ENCODE measurements at places on chromosomes 1 and 21.

DNA sequence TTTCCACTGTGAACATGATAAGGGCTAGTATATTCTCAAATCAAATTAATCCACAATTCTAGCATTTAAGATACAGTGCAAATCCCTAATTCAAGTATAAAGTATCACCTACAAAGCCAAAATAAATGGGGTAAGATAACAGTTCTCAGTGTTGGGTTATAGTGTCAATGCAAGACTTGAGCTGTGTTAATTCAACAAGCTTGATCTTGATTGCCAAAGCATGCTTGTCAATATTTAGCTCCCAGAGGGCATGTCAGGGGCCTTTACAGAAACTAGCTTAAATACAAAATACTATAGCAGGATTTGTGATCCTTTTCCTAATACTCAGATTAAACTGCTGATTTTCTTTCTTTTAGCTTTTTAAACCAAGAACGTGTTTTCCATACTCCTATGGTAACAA is 541.3 kb downstream of the PTBP2 start:
- DNase-seq, result no peak

GRCh38 chr1:231139659-231140654 is 21.9 kb upstream of the TRIM67 start:
- no peak for DNase-seq

DNA sequence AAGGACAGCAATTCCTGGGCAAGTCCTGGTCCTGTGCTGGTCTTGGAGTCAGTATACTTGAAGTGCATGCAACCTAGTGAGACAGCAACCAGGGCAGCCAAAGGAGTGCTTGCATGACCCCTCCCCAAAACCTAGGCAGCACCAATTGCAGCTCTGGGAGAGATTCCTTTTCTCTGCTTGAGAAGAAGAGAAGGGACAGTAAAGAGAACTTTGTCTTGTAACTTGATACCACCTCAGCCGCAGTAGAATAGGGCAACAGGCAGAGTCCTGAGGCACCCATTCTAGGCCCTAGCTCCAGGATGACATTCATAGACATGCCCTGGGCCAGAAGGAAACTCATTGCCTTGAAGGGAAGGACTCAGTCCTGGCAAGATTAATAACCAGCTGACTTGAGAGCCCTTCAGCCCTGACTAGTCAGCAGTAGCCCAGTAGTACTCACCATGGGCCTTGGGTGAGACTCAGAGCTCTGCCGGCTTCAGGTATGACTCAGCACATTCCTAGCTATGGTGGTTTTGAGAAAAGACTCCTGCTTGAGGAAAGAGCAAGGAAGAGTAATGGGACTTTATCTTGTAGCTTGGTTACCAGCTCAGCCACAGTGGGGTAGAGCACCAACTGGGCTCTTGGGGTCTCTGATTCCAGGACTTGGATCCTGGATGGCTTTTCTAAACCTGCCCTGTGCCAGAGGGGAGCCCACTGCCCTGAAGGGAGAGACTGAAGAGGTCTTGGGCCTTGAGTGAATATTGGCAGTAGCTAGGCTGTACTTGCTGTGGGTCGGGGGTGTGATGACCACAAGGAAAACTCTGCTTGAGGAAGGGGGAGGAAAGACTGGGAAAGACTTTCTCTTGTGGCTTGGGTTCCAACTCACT is 51.7 kb upstream of the ACADM start:
- DNase-seq, result no peak

DNA sequence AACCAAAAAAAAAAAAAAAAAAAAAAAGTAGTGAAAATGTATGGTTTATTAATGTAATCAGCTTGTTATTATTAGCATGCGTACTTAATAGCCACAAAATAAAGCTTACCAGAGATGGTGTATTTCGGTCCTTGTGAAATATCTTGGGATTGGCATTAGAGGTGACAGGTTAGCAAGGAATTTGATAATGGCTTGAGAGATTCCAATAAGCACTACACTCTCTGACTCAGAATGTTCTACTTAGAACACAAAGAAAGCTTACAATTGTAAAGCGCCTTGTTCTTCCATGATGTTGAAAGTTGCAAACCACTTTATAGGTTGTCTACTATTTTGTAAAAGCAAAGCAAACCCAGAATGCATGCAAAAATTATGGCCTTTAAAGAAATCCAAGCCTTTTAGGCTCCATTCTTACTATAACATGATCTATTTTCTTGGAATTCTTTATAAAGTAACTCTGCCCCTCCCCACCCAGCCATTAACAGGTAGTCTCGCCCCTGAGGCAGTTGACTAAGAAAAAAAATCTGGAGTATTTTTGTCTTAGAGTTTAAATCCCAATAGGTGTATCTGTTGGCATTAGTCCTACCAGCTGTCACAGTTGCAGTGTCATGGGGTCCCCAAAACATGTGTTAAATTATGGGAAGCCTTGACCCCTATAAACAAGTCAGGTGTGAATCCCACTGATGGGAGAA is 129.2 kb downstream of the DHRS3 start:
- DNase-seq, result no peak

DNA sequence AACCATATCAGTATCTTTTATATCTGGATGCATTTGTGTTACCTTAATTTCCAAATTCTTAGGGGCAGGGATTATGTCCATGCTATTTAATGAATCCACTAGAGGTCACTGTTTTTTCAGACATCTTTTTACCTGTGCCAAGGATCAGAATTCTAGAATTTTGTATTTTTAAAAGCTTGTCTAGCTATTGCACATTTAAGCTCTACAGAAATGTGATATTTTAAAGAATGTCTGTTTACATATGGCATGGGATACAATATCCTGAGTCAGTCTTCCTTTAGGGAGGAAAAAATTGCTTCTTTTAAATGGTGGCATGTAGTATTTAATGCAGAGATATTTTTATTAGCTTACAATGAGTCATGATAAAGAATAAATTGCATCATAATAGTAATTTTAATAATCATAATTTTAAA is 11.3 kb downstream of the RPAP2 start:
- no peak for DNase-seq

- DNase-seq, result no peak
Measured at GRCh38 chr1:202187697-202188407, 5.7 kb upstream of the LGR6 start.

DNA sequence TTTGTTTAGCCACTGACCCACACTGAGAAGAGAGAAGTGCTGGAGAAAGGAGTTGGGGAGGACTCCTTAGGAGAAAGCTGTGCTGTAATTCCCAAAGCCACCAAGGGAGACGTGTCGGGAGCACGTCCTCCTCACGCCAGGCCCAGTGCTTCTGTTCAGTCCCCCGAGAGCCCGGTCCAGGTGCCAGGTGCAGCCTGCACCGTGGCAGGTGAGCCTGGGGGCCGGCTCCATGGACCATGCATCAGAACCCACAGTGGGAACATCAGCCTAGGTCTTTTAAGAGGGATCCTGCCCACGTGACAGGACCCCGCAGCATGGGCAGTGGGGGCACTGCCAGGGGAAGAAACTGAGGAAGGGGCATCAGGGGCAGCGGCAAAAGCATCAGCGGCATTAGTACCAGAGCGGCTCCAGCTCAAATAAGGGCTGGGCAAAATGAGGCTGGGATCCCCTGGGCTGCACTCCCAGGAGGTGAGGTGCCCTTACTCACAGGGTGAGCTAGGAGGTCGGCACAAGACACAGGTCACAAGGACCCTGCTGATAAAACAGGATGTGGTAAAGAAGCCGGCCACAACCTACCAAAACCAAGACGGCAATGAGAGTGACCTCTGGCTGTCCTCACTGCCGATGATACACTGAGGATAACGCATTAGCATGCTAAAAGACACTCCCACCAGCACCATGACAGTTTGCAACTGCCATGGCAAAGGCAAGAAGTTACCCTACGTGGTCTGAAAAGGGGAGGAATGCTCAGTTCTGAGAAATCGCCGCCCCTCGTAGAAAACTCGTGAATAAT is 24.6 kb upstream of the PRDM15 start:
- DNase-seq, result no peak

- DNase-seq, result no peak
Measured at GRCh38 chr1:232183802-232184201, 446.1 kb downstream of the SIPA1L2 start.

- DNase-seq, result no peak
Measured at GRCh38 chr1:64511044-64511443, 41.1 kb downstream of the CACHD1 start.

GRCh38 chr1:53546409-53547155 is 87.4 kb downstream of the DMRTB1 start:
- no peak for DNase-seq

DNA sequence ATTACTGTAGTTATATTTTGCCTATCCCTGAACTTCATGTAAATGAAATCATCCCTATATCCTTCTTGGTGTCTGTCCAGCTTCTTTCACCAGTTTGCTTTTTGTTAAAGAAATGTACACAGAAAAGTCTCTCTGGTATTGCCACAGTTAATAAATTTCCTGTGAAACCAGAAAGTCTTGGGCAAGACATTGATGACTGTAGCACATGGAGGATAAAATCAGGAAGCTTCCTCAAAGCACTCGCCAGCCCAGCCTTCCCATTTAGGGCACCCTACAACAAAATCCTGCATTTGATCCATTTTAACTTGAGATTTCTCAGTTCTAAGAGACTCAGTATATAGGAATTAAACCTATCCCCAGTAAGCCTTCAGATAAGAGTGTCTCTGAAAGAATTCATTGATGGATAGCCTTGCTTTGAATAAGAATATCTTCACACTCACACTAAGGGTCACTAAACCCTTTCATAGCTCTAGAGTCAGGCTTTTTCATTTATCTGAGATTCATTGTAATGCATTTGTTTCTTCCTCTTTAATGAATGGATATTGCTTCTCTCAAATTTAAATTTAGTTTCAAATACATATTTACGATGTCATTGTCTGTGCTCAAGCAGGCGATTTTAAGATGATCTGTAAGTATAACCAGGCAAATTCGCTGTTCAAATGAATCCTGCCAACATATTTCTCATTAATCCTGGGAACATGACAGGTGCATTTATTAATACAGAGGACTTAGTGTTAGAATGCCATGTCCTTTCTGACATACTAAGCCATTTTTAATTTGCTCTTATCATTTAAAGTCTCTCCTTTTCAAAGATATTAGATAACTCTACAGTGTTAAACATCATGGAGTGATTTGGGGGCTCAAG is 153.1 kb downstream of the GRIK1 start:
- no peak for DNase-seq

DNA sequence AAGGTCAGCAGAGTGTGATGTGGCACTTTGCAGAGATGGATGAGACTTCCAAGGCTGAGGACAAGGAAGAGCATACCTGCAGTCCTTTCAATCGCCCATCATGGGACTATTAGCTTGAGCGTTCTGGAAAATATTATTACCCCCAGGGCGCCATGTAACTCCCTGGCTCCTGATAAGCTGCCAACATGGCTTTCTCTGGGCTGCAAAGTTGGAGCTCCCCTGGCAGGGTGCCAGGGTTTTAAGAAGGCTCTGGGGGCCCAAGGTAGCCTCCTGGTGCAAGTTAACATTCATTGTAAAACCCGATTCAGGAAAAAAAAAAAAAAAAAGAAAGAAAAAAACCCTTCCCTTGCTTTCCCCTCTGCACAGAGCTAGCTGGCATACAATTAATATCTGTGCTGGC is 196.7 kb downstream of the PBX1 start:
- no peak for DNase-seq

GRCh38 chr1:15939181-15940109 is 36.5 kb downstream of the ZBTB17 start:
- DNase-seq, result no peak

GRCh38 chr1:67144696-67145095 is 9.9 kb upstream of the C1orf141 start:
- DNase-seq, result no peak

GRCh38 chr1:116434849-116435248 is 61.8 kb downstream of the ATP1A1 start:
- DNase-seq, result no peak

DNA sequence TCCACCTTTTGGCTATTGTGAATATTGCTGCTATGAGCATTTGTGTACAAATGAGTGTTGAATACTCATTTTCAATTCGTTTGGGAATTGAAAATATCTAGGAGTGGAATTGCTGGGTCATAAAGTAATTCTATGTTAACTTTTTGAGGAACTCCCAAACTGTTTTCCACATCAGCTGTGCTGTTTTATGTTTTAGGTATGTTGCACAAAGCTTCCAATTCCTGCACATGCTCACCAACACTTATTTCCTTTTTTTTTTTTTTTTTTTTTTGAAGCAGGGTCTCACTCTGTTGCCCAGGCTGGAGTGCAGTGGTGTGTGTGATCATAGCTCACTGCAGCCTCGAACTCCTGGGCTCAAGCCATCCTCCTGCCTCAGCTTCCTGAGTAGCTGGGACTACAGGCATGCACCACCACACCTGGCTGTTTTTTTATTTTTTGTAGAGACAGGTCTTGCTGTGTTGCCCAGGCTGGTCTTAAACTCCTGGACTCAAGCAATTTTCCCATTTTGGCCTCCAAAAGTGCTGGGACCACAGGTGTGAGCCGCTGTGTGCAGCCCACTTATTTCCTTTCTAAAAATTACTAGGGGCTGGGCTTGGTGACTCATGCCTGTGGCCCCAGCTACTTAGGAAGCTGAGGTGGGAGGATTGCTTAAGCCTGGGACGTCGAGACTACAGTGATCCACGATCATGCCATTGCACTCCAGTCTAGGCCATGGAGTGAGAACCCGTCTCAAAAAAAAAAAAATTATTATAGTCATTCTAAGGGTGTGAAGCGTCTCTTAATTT is 33.4 kb downstream of the TMCC2 start:
- no peak for DNase-seq

- no peak for DNase-seq
Measured at GRCh38 chr1:75519651-75520427, 91.1 kb downstream of the SLC44A5 start.

- DNase-seq, result no peak
Measured at GRCh38 chr21:35528116-35529042, 479.3 kb upstream of the RUNX1 start.

- DNase-seq, result no peak
Measured at GRCh38 chr21:44370027-44370735, 16.8 kb downstream of the TRPM2 start.

- no peak for DNase-seq
Measured at GRCh38 chr1:117320515-117320914, 46.7 kb upstream of the MAN1A2 start.

DNA sequence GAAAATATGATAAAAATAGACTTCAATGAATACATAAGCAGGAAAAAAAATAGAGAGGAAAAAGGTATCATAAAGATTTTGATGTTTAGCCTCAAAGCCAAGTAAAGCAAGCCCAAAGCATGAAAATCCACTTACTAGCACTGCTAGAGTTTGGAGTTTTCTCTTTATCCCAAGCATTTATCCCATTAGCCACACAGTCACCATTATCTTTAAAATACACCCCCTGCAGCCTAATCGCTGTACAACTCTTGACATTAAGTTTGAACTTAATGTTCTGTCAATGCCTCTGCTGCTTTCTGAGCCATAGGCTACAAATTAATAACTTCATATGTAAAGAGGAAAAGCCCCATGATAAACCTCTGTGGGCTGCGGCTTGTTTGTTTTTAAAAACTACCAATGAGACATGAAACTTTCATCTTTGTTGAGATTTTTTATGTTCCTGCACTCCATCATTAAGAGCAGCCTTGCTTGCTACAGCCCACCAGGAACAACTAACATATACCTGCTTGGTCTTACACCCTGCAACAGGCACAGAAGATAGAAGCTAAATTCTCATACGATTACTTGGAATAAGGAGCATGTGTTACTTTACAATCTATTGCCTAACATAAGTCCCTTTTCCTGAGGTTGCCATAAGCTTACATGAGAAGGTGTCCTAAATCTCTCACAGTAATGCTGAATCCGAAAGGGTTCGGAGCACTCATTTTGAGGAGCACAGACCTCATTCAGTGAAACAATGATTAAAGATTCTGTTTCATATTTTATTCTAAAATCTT is 202.4 kb downstream of the SMYD3 start:
- no peak for DNase-seq

GRCh38 chr21:46022551-46023525 is 41.3 kb downstream of the COL6A1 start:
- DNase-seq, result no peak
